ENCODE measurements at places on chromosomes 3 and 15.

- DNase-seq, result no peak
Observed at GRCh38 chr3:58048301-58048700, 40.1 kb downstream of the FLNB start.

GRCh38 chr3:123054931-123055330 lies 11.9 kb upstream of the PDIA5 start:
- DNase-seq, result no peak

DNA sequence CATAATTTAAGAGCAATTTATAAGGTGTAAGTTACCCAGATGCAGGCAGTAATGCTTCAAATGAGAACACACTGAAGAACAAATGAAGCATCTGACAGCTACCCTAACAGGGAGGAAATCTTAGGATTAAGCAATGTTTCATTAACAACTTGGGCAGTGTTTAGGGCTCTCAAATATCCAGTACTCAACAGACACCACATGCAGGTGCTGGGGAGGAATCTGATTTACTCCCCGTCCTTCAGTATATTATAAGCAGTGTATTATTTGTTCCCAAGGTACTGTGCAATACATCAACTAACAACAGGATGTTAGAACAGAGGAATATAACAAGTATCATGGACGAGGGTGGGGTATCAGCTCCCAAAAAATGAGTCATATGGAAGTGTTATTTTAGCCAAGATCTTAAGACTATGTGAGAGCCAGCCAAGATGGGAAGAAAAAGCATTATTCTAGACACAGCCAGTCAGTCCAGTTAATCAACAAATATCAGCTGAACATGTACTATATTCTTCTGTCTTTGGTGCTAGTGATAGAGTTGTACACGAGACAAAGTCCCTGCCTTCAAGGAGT lies 20.4 kb downstream of the BTBD1 start:
- no peak for DNase-seq

DNA sequence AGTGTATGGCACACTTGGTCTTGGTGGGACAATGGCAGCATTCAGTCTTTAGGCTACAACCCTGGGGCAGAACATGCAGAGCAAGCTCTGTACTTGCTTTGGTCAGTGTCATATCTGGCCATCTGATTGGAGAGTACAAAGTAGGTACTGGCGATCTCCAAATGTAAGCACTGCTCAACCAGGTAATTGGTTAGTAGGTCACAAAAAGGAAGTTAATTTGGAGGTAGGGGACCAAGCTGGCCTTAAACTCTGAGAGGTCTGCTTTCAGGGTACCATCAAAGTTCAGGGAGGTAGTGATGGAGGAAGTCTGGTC lies 3.3 kb upstream of the ABHD5 start:
- DNase-seq, result no peak

- DNase-seq, result no peak
Observed at GRCh38 chr3:100900671-100901335, 92.4 kb downstream of the ABI3BP start.

- DNase-seq, result no peak
Observed at GRCh38 chr15:60318216-60318867, 79.4 kb downstream of the ANXA2 start.

GRCh38 chr3:152328841-152329240 lies 60.1 kb downstream of the MBNL1 start:
- DNase-seq, result peak; percentile 67

- DNase-seq, result no peak
Observed at GRCh38 chr3:155805204-155805801, 775 bp downstream of the C3orf33 start.

GRCh38 chr15:63348392-63348791 lies 33.3 kb downstream of the CA12 start:
- no peak for DNase-seq

GRCh38 chr3:137084586-137084985 lies 126.8 kb downstream of the IL20RB start:
- no peak for DNase-seq

- DNase-seq, result peak; percentile 98
Observed at GRCh38 chr3:150371741-150372254, 36.3 kb upstream of the TSC22D2 start.

GRCh38 chr3:109930582-109930981 lies 593.2 kb upstream of the DPPA4 start:
- DNase-seq, result no peak

GRCh38 chr3:45124956-45125355 lies 21.2 kb downstream of the CDCP1 start:
- no peak for DNase-seq

DNA sequence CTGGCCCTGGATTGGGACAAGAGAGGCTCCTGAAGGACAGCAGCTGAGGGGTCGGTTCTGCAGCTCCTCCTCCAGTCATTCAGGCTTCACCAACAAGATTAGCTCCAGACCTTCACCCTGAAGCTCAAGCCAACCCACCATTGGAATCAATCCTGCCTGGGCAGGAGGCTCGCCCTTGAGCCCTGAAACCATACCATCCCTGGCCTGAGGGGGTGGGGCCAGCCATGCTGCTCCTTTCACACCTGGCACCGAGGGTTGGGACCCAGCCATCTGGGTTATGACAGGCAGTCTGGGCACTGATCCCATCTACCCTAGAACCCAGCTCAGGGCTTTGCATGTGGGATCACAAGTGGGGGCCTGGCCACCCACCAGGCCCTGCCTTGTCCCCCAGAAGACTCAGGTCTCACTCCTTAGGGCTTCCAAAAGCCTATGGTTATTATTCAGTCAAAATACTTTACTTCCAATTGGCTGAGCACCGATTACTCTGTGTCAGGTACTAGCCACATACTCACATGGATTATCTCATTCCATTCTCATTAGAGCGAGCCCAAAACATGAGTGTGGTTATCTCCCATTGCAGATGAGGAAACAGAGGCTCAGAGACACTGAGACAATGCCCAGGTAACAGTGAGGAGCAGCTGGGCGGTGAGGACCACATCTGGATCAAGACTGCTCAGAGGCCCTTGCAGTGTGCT lies 3.1 kb downstream of the ABHD14B start:
- DNase-seq, result no peak

- no peak for DNase-seq
Observed at GRCh38 chr3:141020143-141020830, 30.9 kb upstream of the SPSB4 start.

GRCh38 chr3:37967260-37967881 lies 23.2 kb upstream of the VILL start:
- peak; percentile 14 for DNase-seq

All from fibroblast of skin of left biceps (primary cell).